ENCODE measurements at places on chromosomes 5 and 9.
A peak's percentile ranks its signal among the peaks of the same experiment; 100 is the strongest.

DNA sequence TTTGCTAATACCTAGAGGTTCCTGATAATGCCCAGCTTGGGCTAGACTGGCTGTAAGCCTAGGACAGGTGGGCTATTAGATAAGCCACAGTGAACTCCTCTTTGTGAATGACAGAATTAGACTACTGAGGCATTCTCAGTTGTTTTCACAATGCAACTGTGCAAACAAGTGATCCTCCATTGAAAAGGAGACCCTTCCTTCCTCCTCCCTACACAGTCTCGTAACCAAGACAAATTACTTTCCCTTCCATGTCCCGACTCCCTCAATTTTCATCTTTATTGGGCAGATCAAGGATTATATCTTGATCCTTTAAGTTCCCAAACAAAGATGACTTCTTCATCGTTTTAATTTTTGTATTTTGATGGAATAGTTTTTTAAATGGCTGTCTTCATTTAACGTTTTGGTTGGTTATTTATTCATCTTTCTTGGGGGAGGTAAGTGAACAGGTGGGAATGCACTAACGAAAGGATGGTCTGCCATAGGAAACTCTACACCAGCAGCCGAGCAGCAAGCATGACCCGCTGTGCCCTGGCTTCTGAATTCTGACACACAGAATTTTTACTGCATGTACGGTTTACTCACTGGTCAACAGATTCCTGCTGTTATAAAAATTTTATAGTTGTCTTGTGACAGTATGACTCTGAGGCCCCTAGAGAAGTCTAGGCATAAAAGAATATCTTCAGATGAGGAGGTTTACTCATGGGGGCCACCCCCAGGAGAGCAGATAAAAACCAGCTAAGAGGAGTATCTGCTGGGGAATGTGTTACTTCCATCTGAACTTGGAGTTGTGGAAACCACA, 137.5 kb upstream of the TUT7 start:
- DNase-seq = no peak

DNA sequence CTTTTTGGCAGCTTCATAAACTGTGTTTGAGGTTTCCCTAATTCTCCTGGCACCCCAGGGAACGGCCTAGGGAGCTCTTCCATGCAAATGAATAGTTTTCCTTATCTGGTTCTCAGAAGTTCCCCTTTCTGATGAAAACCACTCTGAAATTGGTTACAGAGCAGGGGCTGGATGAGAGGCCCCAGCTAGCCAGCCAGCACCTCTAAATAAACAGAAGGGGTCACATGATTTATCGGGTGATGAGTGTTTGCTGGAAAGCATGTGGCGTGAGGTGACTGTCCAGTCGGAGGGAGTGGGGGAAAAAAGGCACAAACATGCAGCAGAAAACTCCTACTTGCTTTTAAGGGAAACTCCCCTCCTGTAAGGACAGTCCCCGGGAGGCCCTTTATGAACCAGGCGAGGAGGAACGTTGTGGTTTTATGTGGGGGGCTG, 261.2 kb upstream of the ANKRD55 start:
- peak; percentile 26 for DNase-seq

GRCh38 chr5:169300468-169301385, at the start of gene SLIT3:
Gene SLIT3, minus strand, starts transcription at chr5:169301139. Its CDS starts 430 bp downstream, at chr5:169300709.
- peak; percentile 97 for DNase-seq

GRCh38 chr9:108838017-108838416, 17.8 kb downstream of the ACTL7B start:
- peak; percentile 63 for DNase-seq

- DNase-seq = no peak
These were observed 133.2 kb downstream of the ERCC6L2 start for GRCh38 chr9:96008502-96009222.

Measured in umbilical cord (tissue), 2 donors.